Heart left ventricle (tissue), 16 donors: ENCODE measurements at places on chromosomes 6 and 20. TPM values are rescaled to one million over a fixed set of nuclear protein-coding genes. Genes with fewer than 3 reads are reported as not detected.

Gene TRIM10
- polyA plus RNA-seq: not detected

- DNase-seq: no peak
Measured at GRCh38 chr20:40451552-40451951, 237.5 kb downstream of the MAFB start.

GRCh38 chr6:71012866-71013469 lies 56.1 kb upstream of the B3GAT2 start:
- DNase-seq: no peak

GRCh38 chr6:4790158-4790899 lies 14.1 kb downstream of the CDYL start:
- DNase-seq: no peak

DNA sequence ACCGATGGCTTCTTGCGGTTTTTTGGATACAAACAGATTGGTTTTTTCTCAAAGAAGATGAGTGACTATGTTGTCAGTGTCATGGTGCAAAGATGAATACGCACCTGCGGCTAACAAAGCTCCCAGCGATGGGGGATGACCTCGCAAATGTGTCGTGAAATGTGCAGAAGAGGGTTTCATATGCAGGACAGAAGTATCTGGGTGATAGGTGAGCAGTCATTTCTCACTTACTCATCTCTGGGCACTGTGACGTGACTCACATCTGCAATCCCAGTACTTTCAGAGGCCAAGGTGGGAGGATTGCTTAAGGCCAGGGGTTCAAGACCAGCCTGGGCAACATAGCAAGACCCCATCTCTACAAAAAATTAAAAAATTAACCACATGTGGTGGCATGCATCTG lies 216.3 kb downstream of the ERMARD start:
- DNase-seq: no peak

Gene SSTR4
- not detected for polyA plus RNA-seq

DNA sequence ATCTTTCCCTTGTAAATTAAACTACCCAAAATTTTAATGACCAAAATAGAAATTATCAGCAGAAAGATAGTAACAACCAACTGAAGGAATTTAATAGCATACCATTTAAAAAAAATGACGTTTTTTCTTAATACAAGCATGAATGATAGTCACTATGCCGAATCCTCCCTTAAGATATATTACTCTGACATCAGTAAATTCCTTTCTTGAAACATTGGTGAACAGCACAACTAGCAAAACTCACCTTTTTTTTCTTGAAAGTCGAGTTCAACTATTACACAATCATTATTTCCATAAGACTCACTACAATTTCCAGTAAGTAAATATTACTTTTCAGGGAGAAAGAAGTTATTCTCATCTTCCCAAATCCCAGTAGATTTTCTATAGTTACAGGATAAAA lies 433.2 kb downstream of the GRIK2 start:
- DNase-seq: no peak

Gene NOX3
- polyA plus RNA-seq: not detected

GRCh38 chr20:51497542-51498467 lies 44.7 kb downstream of the NFATC2 start:
- peak; percentile 43 for DNase-seq

Gene EPHA7
- polyA plus RNA-seq: 1.5 TPM

GRCh38 chr6:32108727-32109113 lies 418 bp downstream of the TNXB start:
- DNase-seq: no peak

DNA sequence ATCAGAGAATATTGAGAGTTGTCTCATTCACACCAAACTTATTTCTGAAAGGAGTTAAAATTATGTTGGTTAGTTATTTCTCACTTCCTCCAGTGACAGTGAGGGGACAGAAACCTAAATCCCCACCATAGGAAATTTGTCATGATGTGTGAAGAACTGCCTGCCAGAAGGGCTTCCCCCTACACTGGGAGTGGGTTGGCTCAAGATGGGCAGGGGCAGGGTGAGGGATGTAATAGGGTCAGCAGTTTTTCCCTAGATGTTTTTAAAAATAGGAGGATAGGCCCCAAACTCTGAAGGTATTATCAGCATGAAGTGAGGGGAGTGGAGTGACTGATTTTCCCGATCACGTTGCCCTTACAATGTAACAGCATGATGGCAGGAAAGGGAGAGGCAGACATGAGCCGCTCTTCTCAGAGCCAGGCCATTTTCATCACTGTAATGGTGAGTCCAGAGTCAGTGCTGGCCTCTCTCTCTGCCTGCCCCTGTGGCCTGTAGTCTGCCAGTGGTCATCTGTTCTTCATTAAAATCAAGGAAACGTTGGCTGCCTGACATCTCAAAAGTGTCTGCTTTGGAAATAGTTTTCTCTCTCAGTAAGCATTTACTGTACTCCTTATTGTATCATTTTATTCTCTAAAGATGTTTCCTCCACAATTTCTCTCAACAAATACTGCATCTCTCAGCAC lies 59.8 kb upstream of the SYNJ2 start:
- DNase-seq: peak; percentile 38

Gene RBM24
- polyA plus RNA-seq: 119 TPM

DNA sequence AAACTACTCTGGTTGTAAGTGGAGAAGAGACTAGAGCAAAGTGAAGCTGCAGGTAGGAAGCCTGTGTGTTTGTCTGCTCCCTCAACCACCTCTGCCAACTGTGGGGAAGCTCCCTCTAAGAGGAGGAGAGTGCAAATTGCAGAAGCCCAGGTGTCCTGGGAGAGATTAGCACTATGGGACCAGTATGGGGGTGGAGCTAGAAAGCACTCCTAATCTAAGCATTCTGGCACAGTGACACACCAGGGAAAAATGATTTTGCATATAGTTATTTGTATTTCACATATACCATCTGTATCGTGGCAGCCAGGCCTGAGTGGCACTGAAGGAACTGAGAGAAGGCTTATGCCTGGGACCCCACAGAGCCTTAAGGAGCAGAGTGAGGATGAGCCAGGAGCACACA lies 12.8 kb downstream of the GSTA1 start:
- DNase-seq: no peak

- no peak for DNase-seq
Measured at GRCh38 chr6:9503111-9503761, 911.6 kb downstream of the TFAP2A start.

- DNase-seq: no peak
Measured at GRCh38 chr6:15107644-15108382, 138.1 kb upstream of the JARID2 start.

DNA sequence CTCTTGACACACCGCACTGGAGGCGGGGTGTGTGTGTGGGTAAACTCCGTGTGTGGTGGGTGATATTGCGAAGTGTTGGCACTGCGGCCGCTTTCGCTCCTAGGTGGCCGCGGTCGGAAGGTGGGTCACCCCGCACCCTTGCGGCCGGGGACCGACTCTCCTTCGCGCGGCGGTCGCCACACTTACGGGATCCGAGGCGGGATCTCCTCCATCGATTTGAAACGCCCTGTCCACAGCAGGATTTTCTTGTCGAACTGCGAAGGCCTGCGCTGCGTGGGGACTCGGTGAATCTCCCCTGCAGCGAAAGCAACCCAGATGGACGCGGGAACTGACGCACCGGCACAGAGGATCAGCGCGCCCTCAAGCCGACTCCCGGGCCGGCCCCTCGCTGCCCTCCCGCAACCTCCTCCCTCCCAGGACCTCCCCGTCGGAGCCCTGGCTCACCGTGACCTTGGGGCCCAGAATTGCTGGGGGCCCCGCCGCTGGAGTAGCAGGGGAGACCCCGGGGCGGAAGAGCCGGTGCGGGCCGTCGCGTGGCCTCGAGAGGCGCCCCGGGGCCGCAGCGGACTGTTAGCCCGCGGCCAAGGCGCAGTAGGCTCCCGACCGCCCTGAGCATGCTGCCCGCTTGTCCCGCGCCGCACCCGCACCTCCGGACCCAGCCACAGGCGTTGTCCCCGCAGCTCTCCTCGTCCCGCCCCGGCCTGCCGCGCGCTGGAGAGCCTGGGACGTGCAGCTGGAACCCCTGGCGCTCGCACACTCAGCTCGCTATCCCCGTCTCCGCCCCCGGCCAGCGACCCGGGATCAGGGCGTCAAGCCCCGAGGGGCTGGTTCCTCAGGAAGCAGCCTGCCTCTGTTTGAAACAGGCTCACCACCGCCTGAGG lies at the start of gene FAM162B:
FAM162B (minus strand) TSS at position 759 of the 881 bp plus-strand sequence; CDS start at position 616, 143 bp downstream.
- peak; percentile 87 for DNase-seq

DNA sequence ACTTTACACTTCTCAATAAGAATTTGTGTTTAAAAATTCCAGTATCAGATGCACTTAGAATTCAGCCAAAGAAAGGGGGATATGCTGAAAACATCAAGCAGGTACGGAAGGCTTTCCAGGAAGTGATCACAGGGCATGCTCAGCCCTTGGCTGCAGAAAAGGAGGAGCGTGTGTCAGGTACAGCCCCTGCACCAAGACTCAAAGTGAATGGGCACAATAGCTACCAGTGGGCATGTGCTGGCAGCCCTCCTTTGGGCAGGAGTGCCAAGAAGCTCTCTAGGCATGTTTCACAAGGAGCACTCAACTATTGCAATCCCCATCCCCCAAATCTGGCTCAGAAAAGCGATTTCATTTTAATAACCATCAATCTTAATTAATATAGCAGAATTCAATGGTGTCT lies 298.8 kb downstream of the GMDS start:
- DNase-seq: no peak

DNA sequence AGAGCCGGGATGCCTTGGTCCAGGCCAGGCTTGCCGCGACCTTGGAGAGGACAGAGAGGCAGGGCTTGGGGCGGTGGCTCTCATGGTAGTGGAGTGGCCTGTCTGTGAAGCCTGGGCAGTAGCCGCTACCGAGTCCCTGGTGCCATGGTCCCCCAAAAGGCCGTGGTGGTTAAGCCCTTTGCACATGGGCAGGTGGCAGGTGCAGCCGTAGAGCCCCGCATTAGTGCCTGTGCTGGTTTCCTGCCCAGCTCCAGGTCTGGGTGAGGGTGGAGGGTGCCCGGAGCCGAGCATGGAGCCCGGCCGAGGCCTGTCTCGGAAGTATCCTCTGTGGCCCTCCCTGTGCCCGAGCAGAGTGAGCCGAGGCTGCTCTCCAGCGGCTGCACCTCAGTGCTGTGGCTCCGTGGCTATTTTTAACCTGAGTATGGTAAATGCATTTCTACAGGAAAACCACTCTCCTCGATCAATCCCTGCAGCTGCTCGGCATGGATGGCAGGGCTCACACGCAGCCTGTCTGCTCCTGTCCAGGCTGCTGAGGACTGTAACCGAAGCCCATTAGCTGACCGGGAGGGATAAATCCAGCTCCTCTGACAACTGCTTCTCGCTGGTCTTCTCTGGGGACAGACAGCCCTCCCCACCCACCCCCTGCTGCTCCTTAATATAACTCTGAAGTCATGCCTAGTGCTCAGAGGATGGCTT lies 36.3 kb upstream of the GATA5 start:
- DNase-seq: no peak

DNA sequence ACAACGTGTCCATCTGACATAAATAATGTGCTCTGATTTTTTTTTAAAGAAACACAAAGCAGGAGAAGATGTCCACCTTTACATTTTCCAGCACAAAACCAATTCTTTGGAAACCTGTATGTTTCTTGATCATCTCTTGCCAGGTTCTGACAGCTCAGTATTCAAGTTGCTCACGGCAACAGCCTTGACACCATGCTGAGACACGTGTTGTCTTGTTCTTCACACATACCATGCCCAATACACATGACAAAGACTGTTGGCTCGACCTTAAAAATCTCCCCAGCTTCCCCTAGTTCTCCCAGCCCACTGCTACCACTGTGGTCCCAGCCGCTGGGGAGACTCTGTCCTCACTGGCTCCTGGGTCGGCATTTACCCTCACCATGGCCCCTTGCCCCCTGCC lies 518.9 kb downstream of the PREX1 start:
- no peak for DNase-seq

DNA sequence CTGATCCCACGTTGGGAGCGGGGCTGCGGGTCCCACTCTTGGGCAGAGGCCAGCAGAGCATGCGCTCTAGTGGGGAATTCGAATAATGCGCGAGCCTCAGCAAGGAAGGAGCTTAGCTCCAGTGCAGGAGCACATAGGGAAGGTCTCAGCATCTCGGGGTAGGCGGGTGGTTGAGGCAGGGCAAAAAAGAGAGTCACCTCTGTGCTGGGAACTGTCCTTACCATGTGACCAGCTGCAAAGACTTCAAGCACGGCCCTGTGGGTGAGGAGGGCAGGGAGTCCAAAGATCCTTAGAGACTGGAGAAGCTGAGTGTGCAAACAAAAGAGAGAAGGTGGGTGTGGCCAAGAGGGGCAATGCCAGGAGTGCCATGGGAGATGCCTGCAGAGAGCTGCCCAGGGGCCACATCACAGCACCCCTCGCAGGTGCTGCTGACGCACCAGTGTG lies 79.2 kb upstream of the CD93 start:
- DNase-seq: no peak

DNA sequence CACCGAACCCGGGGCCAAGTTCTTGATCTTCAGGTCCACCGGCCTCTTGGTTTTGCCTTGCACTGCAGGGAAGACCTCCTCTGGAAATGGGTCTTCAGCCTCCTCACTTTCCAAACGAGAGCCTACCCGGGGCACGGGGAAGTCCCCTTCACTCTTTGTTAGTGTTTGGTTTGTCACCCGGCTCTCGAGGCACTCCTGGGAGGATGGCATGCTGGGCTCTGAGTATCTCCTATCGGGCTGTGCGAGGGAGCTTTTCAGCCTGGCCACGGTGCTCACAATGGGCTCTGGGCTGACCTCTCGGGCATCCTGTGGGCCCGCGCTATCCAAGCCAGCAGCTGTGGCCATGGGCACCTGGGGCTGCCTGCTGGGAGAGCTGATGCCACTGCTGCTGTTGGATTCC lies 8.1 kb downstream of the TAGAP start:
- no peak for DNase-seq

DNA sequence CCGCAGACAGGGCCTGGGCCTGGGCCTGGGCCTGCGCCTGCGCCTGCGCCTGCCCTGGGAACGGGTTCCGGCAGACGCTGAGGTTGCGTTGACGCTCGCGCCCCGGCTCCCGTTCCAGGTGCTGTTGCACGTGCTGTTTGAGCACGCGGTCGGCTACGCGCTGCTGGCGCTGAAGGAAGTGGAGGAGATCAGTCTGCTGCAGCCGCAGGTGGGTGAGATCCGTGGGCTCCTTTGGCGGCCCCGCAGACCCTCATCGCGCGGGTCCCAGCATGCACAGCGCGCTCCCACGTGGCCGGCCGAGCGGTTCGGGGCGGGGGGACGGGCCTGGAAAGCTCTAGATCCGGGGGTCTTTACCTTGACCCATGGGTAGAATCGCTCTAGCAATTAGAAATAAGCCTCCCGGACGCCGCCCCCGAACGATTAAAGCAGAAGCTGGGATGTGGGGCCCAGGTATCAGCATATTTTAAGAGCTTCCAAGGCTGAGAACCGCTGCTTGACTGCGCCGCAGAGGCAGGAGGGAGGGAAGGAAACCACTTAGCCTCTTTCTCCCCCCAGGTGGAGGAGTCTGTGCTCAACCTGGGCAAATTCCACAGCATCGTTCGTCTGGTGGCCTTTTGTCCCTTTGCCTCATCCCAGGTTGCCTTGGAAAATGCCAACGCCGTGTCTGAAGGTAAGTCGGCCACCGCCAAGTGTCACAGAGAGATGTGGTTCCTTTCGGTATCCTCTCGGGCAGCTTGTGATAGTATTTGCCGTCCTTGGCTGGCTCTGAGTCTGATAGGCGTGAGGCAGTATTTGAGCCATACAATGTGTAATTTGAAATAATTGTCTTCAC lies 508 bp downstream of the NOP56 start:
- no peak for DNase-seq
